Kidney (tissue), 22 donors: ENCODE measurements at places on chromosomes 1 and 21.

- DNase-seq = peak; percentile 44
Observed at GRCh38 chr1:213070406-213070805, 19.4 kb downstream of the RPS6KC1 start.

DNA sequence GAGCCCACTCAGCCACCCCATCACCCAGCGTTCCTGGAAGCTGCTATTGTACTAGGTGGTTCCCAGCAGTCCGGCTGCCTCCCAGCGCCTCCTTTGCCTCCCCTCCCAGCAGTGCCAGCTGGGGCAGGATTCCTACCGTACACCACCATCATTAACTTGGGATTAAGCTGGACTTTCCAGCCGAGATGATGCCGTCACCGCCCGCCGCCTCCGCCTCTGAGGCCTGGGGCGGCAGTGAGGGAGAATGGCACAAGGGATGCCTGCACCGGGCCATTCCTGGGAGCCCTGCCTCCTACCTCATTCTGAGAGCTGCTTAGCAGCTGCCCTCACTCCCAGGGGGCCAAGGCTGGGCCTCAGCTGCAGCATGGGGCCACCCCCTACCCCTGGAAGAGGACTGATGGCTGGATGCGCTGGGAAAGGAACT lies 13.2 kb downstream of the CNTN2 start:
- peak; percentile 39 for DNase-seq

- no peak for DNase-seq
Observed at GRCh38 chr1:245458234-245458633, 303.4 kb downstream of the KIF26B start.

DNA sequence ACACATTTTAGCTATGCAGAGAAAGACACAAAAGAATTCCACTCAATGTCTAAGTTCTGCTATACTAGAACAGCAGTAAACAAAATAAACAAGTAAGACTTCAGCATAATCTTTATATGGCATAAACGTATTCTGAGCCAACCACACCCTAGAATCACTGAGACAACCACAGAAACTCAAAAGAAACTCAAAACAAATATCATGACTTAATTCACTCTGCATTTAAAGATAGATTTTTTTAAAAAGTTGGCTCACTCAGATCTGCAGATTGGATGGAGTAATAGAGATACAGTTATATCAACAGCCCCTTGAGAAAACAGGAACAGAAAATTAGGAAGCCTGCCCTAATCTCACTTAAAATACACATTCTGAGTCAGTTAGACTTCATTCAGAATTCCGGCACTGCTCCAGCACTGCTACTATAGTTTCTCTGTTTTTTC lies 95.0 kb downstream of the COL24A1 start:
- no peak for DNase-seq
